Vagina (tissue), 2 donors: ENCODE measurements at places on chromosomes 1 and 21.
A peak's percentile ranks its signal among the peaks of the same experiment; 100 is the strongest.

- DNase-seq, result no peak
Observed at GRCh38 chr1:110249256-110249655, 39.1 kb downstream of the KCNC4 start.

DNA sequence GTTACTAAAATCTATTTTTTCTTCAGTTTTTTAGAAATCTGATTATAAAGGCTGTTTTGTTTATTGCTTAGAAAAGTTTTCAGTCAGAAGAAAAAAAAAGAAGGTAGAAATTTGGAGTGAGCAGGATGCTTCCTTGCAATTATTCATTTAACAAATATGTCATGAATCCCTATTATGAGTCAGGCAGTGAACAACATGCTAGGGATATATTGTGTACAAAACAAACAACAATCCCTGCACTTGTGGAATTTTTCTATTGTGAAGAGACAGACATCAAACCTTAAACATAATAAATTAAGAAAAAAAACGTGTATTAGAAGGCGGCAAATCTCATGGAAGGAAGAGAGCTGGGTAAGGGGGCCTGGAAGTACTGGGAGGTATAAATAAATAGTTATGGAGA is 664.1 kb upstream of the CAMK1G start:
- DNase-seq, result no peak

DNA sequence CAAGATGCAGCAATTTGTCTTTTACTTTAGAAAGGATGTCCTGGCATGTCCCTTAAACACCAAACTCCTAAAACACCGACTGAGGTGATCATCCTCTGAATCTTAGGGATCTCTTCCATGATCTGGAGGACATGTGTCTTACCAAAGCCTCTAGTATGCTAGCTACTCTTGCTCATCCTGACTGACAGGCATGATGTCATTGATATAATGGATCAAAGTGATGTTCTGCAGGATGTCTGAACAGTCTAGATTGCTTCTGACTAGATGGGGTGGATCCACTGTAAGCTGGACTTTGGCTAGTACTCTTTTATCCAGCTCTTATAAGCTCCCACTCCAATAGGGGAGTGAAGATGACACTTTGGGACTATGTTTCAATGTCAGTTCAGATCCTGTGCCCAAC is 11.3 kb upstream of the CGN start:
- no peak for DNase-seq

DNA sequence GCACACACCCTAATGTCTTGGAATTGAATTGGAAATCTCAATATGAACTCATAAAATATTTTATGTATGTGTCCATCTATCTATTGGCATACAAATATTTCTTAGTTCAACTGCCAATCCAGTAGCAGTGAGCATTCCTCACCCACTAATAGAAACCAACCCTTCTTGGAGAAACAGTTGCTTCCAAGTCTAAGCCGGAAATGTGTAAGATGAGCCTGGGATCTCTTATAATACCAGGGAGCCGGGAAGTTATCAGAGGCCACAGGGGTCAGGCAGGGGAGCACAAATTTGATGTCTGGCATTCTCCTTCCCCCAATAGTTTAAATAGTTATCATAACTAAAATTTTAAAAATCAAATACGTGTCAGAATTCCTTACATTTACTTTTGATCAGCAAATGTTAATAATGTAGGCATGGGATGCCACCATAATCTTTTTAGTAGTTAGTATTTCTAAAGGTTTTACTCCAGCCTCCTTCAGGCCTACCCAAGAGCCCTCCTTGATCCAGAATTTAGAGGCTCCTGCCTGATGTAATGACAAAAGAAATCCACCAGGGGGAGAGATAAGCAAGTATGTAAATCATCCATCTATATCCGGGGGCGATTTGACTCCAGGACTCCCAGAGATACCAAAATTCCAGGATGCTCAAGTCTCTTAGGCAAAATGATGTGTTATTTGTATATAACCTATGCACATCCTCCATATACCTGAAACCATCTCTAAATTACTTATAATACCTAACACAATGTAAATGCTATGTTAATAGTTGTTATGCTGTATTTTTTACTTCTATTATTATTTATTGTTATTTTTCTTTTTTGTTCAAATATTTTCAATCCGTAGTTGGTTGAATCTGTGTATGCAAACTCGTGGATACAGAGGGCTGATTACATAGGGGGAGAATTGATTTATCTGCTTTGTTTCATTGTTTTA is 218.7 kb upstream of the COA6 start:
- no peak for DNase-seq

DNA sequence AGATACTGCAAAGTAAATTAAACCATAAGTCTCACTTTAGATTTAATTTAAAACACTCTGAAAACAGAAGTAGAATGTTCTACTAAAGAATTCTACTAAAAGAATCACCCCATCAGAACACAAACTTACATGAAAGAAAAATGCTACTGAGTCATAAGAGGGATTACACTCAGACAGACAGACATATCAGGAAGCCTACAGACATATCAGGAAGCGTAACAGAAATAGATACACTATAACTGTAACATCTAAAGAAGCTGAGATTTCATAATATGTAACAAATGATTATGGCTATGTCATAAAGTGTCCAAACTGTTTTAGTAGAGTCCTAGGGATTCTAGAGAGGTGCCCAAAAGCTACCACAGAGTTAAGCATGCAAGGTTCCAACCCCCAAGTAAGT is 23.9 kb downstream of the FOXJ3 start:
- DNase-seq, result no peak

GRCh38 chr1:222557148-222557547 is 9.2 kb upstream of the HHIPL2 start:
- DNase-seq, result no peak

GRCh38 chr1:230896779-230897178 is 28.5 kb upstream of the C1orf198 start:
- no peak for DNase-seq

DNA sequence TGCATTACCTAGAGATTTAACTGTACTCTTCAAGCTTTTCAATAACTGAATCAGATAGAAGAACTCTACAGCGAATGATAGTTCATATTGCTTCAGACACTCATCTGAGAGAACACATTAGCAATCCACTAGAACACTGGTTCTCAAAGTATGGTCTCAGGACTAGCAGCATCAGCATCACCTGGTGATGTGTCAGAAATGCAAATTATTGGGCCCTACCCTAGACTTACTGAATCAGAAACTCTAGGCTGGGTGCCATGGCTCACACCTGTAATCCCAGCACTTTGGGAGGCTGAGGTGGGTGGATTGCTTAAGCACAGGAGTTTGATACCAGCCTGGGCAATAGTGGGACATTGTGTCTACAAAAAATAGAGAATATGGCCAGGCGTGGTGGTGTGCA is 24.9 kb upstream of the GLIS1 start:
- no peak for DNase-seq

DNA sequence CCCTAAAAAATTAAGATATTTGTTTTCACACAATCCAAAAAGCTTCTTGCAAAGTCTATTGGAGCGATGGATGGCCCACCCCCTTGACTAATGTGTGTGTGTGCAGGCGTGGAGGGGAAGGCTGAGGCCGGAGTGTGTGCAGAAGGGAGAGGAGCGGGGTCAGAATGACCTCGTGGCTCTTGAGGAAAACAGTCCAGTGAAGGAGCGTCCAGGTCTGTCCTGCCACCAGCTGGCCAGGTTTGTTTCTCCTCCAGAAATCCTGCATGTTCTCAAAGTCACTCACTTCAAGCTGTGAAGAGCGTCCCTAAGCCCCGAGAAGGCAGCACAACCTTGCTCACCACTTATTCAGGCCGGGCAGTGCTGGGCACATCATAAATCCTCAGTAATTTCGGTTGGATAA is 69.5 kb upstream of the SSX2IP start:
- no peak for DNase-seq

- no peak for DNase-seq
Observed at GRCh38 chr1:64588876-64589275, 118.9 kb downstream of the CACHD1 start.

GRCh38 chr1:43359696-43360095 is 915 bp downstream of the CDC20 start:
- DNase-seq, result no peak

GRCh38 chr21:39604951-39605350 is 7.8 kb upstream of the B3GALT5 start:
- DNase-seq, result no peak

GRCh38 chr1:5961601-5962000 is 30.6 kb downstream of the NPHP4 start:
- DNase-seq, result no peak

DNA sequence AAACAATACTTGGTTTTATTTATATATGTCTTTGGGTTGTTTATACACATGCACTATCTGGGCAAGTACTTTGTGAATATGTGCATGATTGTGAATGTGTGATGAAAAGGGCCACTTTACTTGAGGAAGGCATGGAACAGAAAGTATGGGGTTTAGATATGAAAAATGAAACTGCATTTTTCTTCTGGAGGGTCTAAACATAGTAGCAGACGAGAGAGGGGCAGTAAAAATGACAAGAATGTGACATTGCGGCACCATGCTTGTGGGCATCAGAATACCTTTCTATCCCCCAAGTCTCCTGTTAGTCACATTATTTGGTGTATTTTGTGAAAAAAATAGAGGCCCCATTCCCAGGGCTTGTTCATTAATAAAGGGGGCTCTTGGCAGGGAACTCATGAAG is 15.4 kb upstream of the MPZL1 start:
- no peak for DNase-seq

- DNase-seq, result no peak
Observed at GRCh38 chr1:24688621-24689195, 45.6 kb downstream of the SRRM1 start.

GRCh38 chr1:182610606-182611194 is 6.5 kb upstream of the RGS16 start:
- DNase-seq, result peak; percentile 76

DNA sequence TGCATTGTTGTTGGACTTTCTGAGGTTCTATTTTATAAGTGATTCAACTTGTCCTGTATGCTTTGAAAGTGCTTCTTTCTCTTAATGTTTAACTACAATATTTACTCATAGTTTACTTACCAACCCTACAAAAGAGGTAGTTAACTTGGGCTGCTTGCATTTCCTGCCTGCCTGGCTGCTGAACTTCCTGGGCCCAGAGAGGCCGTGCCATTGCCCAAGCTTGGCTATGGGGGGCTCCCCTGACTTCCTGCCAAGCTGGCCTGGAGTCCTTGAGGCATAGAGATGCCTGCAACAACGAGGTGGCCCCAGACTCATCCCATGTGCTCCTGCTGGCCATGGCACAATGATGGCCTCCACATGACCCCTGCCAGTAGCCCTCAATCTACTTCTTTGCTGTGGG is 361.6 kb upstream of the PLD5 start:
- DNase-seq, result no peak

- no peak for DNase-seq
Observed at GRCh38 chr1:116559304-116559761, 11.5 kb downstream of the CD58 start.

DNA sequence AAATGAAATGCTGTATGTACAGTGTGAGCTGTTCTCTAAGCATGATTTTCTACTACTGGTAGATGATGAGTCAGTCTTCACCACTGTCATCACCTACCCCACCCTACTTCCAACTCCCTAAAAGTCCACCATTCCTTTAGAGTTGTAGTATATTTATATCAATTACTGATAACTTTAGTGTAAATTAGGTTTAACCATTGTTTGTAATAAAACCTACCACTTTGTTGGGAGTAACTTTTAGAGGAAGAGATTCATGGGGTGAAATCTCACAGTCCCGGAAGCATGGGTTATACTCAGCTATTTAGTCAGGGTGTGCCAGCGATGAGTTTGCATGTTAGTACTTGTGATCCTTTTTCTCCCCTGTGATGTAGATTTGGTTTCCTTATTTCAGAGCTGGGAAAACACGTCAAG is 17.1 kb downstream of the MORC3 start:
- no peak for DNase-seq

GRCh38 chr21:35674895-35675470 is 385.3 kb downstream of the SETD4 start:
- DNase-seq, result no peak

GRCh38 chr1:75327395-75327794 is 193.2 kb downstream of the LHX8 start:
- DNase-seq, result no peak

DNA sequence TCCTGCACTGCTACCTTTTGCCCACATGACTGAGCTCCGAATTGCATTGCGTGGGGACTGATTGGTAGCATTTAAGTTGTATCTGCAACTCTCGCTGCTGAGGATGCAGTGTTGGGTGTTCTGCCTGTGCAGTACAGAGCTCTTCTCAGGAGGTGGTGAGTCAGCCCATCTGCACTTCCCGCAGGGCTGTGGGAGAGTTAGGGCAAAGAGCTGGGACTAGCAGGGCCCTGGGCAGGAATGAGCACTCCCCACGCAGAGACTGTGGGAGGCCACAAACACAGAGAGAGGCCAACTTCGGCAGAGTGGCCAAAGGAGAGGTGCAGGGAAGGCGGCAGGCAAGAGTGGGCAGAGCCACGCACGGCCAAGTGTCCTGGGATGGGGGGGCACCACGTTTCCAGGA is 244.7 kb downstream of the SIPA1L2 start:
- no peak for DNase-seq

GRCh38 chr1:162626761-162627160 is 5.5 kb upstream of the DDR2 start:
- DNase-seq, result no peak

DNA sequence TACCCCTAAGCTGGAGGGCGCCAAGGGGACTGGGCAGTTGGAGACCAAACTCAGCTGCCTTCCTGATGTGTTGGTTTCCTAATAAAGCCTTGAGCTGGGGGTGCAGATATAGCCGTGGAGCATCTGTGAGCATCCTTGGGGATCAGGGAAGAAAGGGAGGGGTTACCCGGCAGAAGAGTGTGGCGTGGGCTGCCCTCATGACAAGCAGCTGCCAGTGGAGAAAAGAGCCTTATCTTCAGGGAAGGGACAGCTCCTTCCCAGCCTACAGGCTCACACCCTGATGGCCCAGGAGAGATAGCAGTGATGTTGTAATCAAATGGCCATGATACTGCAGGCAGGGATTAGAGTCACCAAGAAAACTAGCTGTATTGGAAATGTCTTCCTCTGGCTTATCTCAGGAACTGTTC is 10.8 kb upstream of the NFASC start:
- no peak for DNase-seq
